Right renal pelvis (tissue), 4 donors: ENCODE measurements at places on chromosomes 3 and 15. TPM values are rescaled to one million over a fixed set of nuclear protein-coding genes. Genes with fewer than 3 reads are reported as not detected.

DNA sequence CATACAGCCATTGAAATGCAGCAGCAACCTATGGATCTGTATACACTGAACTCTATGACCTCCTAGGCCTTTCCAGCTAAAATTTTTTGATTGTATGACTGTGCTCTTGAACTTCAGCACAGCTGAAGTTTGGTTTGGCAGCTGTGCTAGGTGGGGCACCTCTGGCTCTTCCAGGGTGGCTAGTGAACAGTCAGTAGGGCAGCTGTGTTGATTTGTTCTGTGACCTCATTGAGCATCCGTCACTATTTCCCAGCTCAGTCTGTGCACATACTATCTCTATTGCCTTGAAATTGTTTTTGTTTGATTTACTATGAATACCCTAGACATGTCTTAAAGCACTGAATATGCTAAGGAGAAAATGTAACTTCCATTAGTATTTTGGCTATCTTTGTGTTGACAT lies 363.2 kb upstream of the NAALADL2 start:
- DNase-seq, result no peak

DNA sequence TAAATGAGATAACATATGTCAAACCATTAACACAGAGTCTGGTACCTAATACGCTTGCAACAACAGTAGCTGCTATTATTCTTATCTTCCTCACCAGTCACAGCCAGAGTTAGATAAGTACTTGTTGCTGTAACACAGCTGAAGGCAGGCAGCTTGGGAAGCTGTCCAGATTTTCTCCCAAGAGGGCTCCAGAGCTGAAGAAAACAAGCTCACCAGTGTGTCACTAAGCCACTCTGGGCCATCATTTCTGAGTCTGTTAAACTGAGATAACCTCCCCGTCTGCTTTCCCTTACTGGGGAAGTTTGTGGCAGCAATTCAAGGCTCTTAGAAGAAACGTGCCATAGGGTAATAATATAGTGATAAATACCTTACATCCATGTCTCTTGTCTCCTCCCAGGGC lies 226.3 kb downstream of the TAFA4 start:
- no peak for DNase-seq

- DNase-seq, result no peak
Observed at GRCh38 chr15:59590027-59590426, 21.6 kb upstream of the GCNT3 start.

- no peak for DNase-seq
Observed at GRCh38 chr3:28799084-28799483, 450.5 kb upstream of the AZI2 start.

DNA sequence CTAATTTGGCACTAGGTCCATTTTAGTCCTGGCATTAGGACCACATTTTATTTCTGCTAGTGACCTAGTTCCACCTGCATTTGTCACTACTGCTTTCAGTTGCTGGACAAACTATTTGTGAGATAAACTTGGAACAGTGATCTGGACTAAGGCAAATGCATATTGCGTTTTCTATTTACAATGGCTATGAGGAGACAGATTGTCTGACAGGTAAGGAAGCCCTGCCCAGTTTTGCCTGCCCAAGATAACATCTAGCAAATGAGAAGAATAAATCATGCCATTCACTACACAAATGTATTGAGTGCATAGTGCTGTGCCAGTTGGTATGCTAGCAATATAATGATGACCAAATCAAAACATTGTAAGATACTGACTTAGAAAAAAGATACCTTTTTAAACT lies 245.7 kb downstream of the GRM7 start:
- DNase-seq, result no peak

KIF15 gene
- polyA plus RNA-seq, result 22.0 TPM
